ENCODE measurements at places on chromosomes 5 and 9. TPM values are rescaled to one million over a fixed set of nuclear protein-coding genes. Genes with fewer than 3 reads are reported as not detected.

DNA sequence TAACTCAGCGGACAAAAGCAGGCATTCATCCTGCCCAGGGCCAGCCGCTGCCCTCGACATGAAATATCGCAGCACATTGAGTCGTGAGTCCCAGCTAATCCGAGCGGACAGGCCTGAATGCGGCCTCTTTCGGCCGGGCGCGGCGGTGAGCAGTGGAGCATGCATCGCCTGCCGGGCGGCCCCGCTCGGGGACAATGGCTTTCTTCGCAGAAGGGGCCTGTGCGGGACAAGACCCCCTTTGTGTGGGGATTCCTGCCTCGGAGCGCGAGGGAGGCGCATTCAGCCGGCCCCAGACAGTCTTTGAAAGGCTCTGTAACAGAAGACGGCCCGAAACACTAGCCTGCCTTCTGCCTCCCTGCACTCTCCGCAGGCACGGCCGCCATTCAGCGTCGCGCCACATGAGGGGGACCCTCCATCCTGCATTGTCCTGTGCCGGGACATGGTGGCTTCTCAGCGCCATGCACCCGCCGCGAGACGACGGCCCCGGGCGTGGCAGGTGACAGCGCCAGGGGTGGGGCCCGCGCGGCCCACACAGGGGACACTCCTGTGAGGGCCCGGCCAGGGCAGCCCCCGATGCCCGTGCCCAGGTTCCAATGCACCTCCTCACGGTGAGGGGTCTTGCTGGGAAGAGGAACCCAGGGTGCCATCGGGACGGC lies 52.0 kb downstream of the EXD3 start:
- H3K27ac ChIP-seq = no peak overlapping the region
- no peak for DNase-seq
- H3K36me3 ChIP-seq = peaks cover 45% of the 10 kb centered on the region

GRCh38 chr9:119961774-119962424 lies 592.7 kb upstream of the BRINP1 start:
- H3K4me1 ChIP-seq = peaks cover 7% of the 10 kb centered on the region
- H3K27me3 ChIP-seq = no peaks in the 10 kb centered on the region
- H3K27ac ChIP-seq = no peak overlapping the region
- no peak overlapping the region for H3K4me3 ChIP-seq

DNA sequence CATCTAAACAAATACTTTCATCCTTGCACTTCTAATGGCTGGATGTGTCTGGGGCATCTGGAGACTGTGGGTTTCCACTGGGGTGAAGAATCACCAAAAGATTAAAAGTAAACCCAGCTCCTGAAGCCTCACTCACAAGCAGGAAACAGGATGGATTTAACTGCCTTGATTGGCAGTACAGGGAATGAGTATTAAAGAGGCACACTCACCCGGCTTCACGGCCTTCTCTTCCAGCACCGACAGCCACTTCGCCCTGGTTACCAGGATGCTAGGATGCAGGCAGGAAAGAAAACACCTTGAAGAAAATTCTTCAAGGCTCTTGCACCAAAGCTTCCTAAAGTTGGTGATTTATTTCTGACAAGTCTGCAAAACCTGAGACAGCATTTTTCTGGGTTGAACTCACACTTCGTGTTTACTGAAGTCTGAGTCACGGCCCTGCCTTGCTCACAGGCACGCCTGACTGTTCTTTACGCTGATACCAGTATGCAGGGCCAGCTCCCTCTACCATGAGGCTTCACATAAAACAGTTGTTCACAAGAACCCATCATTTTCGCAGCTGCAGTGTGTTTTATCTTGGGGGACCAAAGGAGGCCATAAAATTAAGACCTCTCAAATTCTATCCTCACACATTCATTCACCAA lies 56.5 kb upstream of the ZNF354A start:
- no peaks in the 10 kb centered on the region for H3K4me1 ChIP-seq
- no peaks in the 10 kb centered on the region for H3K27me3 ChIP-seq
- no peak overlapping the region for H3K4me3 ChIP-seq
- H3K27ac ChIP-seq = no peak overlapping the region

DNA sequence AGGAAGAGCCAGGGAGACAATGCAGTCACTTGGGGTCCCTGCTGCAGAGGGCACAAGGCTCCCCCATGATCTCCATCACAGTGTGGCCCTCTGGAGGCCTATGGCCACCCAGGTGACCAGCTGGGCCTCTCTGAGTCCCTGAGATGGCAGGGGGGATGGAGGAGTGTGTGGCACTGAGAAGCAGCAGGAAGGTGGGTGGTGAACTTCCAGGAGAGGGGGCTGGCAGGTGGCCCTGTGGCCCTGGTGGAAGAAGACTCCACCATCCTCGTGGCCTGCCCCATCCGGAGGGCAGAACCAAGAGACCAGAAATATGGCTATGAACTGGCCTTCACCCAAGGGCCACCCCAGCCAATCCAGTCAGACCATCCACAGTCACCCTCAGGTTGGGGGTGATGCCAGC lies 31.7 kb upstream of the AFAP1L1 start:
- H3K36me3 ChIP-seq = peaks cover 54% of the 10 kb centered on the region
- no peaks in the 10 kb centered on the region for H3K27me3 ChIP-seq
- DNase-seq = no peak

Gene TSSK1B
- total RNA-seq = not detected

Gene SERINC5
- 9.1 TPM for total RNA-seq

Gene FOXD4L5
- total RNA-seq = not detected

Gene BSPRY
- 0.57 TPM for total RNA-seq
